IPS DF 19.7 (cell line): ENCODE measurements at places on chromosomes 13 and 19.

DNA sequence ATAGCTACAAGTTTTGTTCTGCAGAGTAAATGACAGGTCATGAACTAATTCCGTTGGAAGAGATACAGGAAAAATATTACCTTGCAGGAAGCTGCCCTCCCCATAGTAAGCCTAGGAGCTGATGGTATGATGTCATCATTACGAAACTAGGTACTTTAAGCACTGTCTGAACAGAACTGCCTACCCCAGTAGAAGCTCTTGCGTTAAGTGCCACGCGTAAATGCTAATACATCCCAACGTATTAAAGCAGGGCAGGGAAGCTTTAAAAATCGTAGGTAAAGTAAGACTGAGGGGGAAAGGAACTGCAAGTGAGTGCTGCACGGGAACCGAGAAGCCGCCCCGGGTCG lies 572 bp downstream of the UGGT2 start:
- no peak for DNase-seq

DNA sequence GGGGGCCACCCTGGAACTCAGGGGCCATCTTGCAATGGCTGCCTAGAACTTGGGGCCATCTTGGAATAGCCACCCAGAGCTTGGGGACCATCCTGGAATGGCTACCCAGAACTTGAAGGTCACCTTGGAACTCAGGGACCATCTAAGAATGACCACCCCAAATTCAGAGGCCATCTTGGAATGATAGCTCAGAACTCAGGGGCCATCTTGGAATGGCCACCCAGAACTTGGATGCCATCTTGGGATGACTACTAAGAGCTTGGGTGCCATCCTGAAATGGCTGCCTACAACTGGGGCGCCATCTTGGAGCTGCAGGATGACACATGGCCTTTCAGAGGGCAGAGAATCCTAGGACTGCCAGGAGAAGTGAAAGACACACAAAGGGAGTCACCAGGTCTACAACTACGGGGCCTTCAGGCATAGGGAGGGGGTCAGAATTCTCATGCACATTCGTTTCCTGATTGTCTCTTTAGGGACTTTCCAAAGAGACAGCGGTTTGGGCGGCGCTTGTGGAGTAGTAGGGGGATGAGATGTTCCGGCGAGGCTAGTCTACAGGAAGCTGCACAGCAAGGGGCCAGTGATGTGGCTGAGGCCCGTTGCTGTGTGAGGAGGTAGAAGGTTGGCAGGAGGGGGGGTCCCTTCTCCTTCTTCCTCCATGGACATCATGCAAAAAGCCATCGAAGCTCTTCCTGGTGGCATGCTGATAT lies 125.0 kb downstream of the IER2 start:
- DNase-seq, result no peak

DNA sequence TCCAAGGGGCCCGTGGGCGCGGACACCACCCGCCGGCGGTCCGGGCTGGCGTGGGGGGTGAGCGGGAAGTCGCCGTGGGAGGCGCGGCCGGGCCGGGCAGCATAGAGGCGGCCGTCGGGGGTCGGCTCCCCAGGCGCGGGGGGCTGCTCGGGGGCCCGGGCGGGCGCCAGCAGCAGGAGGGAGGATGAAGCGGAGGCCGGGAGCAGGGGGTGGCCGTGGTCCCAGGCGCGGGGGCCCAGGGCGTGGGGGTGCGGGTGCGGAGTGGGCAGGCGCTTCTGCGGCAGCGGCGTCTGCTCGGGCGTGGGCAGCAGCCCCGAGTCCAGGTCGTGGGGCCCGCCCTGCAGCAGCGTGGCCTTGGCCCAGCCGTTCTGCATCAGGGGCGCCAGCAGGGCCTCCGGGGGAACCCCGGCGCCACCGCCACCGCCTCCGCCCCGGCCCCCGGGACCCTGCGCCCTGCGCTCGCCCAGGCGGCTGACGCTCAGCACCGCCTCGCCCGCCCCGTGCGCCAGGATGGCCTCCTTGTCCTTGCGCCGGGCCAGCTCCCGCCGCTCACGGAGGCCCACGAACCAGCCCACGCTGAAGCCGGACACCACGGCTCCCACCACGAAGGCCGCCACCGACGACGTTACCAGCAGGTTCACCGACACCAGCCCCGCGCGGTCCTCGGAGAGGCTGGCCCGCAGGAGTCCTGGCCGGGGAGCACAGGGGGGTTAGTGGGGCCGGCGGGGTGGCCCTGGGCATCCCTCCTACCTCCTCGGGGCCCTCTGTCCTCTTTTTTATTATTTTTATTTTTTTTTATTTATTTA lies 4.2 kb upstream of the LRG1 start:
- DNase-seq, result no peak

DNA sequence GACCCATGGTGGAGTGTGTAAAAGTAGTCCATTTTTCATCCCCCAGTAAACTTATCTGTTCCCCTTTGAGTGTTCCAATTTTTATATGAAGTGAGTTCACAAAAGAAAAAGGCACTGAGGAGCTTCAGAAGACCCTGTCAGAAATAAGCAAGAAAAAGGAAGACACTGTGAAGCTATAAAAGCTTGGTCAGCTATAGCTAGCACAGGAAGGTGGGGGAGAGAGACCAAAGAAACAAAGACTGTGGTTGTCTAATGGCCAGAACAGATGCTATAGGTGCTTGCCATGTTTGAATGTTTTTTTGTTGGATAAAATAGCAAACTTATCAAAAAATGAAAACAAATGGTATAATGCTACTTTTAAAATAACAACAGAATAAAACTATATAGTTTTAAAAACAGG lies 46.5 kb downstream of the RCBTB2 start:
- DNase-seq, result no peak

DNA sequence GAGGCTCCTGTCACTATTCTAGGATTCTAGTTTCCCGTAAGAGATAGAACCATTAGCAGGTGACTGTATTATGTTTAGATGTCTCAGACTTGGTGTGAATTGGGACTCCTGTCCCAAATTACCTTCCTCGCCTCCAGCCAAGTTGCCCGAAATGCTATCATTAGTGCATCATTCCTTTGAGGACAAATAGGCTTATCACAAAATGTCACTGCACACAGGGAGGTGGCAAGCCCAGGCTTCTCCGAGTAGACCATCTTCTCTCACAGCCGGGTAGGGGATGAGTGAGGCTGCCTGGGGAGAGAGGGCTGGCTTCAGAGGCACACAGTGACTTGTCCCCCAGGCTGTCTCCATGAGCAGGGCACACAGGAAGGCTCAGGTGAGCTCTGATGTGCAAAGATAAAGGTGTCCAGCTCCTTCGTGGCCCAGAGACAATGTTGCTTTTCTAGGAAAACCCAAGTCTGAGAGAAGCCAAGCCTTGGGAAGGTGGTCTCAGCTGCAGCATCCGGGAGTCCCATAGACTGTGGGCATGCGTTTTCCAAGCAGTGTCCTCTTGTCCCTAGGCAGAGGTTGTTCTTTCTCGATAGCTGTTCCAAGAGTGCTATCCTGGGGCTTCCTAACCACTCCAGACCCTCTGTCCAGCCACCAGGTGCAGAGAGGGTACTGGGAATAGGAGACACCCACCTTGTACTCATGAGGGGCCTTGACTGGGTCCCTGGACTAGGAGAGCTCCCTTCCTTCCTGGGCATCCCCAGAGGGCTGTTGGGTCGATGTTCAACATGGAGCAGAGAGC lies 163.1 kb upstream of the TSHZ3 start:
- no peak for DNase-seq

- no peak for DNase-seq
Observed at GRCh38 chr13:29993716-29994488, 143.5 kb upstream of the UBL3 start.

DNA sequence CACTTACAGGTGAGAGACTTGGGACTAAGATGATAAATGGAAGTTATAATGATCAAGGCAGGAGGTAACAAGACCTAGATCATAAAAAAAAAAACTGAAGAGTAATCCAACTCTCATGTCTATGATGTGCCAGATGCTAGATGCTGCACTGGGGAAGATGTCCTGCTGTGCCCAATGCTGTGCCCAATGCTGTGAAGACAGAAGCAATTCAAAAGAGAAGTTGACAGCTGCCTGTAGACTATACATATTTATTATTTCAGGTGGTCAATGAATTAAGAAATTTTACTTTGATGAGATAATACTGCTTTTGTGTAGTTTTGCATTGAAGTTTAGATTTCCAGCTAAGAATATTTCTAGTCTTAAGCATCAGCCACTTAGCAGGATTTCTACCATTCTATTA lies 21.5 kb downstream of the VWA8 start:
- no peak for DNase-seq

GRCh38 chr19:17429641-17430113 lies 9.8 kb downstream of the MVB12A start:
- DNase-seq, result no peak

DNA sequence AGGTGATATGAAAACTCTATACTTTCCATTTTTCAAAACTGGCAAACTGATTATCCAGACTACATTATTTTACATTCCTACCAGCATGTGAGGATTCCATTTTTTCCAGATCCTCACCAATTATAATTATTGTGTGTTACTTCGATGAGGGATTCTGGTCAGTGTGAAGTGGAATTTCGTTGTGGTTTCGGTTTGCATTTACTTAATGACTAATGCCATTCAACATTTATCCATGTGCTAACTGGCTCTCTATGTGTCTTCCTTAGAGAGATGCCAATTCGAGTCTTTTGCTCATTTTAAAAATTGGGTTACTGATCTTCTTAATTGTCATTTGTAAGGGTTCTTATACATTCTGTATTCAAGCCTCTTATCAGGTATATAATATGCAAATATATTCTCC lies 1551.3 kb upstream of the MIR17HG start:
- no peak for DNase-seq

GRCh38 chr13:98778749-98779148 lies 26.3 kb upstream of the SLC15A1 start:
- no peak for DNase-seq

GRCh38 chr19:5269926-5270325 lies 70.7 kb downstream of the PTPRS start:
- DNase-seq, result no peak

DNA sequence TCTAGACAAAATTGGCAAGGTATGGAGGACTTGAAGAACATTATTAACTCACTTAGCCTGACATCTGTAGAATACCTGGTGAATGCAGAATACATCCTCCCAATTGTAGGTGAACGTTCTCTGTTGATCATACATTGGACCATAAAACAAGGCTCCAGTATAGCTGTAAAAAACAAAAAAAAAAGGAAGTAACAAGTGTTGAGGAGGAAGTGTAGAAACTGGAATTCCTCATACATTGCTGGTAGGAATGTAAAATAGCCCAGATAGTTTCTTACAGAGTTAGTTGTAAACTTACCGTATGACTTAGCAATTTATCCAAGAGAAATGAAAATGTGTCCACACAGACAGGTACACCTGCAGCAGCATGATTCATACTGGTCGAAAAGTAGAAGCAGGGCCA lies 44.8 kb downstream of the TSSK6 start:
- no peak for DNase-seq

DNA sequence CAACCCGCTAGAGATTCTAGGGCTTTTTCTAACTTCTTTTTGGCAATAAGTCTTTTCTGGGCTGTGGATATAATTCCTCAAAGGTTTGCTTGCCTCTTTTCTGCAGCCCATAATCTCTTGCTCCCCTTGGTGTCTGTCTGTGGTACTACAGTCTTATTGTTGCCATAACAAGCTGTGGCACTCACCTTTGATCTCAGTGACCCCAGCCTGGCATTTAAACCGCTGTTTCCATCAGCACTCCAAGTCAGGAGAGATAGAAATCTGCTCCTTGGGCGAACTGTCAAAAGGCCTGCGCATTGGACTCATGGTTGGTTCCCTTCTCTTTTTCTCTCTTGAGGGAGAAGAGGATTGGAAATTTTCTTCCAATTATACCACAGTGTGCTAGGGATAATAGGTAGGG lies 14.5 kb upstream of the MPHOSPH8 start:
- DNase-seq, result no peak

- no peak for DNase-seq
Observed at GRCh38 chr13:49063011-49063410, 87.3 kb downstream of the FNDC3A start.

DNA sequence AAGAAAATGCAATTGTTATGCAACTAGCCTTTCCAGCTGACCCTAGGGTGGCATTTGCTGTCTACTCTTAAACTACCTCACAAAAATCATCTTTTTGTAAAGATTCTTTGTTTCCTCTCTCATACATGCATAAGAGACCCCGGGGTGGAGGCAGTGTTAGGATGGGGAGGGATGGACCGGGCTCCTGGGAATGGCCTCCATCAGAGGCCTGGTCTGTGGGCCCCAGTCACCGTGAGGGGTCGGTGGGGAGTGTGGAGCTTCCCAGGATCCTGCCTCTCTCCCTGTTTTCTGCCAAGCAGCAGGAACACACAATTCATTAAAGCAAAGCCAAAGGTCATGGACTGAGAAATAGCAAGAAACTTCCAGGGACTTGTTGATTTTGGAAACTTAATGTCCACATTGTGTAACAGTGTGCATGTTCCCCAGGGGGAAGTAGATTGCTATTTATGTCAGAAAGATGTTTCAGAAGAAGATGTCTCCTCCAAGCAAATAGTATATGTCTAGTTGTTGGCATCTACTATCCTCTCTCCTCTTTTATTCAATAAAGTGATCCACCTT lies 241.4 kb downstream of the ENOX1 start:
- no peak for DNase-seq

GRCh38 chr19:4506449-4507149 lies 11.7 kb downstream of the PLIN4 start:
- no peak for DNase-seq

DNA sequence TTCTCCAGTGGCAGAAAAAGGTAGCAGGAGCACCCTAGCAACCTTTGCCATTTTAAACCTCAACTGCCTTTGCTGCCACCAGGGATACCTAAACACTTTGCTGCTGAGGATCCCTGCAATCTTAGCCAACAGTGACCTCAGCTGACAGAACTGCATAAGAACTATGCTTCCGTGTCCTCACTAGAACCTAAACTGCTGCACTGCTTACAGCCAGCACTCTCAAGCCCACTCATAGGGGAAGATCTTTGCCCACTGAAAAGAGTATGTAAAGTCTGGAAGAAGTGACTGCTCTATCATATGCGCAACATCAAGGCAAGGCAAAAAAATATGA lies 270.0 kb upstream of the PCDH20 start:
- peak; percentile 23 for DNase-seq

- no peak for DNase-seq
Observed at GRCh38 chr19:51338563-51339312, 3.2 kb downstream of the VSIG10L start.

GRCh38 chr13:64397701-64398100 lies 2832.4 kb downstream of the PCDH9 start:
- DNase-seq, result no peak

DNA sequence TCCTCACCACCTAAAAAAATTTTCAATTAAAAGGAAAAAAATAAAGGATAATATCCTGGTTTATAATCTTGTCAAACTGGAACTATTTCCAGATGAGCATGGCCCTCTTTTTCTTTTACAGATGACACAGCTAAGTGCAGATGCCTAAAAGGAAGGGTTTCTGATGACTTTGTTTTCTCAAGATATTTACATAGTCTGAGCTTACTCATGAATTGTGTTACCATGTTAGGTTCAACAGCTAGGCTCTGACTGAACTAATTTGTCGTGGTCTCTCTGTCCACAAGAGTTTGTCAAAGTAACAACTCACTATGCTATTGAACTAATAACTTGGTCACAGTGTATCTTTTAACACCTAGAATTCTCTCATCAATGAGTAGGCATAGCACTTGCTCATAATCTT lies 780.8 kb downstream of the GPC5 start:
- DNase-seq, result no peak

GRCh38 chr13:72726726-72727416 lies 558 bp downstream of the MZT1 start:
- DNase-seq, result no peak

- no peak for DNase-seq
Observed at GRCh38 chr19:5703819-5704818, 14.0 kb downstream of the RPL36 start.

GRCh38 chr13:66405908-66406802 lies 824.0 kb downstream of the PCDH9 start:
- DNase-seq, result no peak
